Panc1 (cell line): ENCODE measurements at places on chromosomes 7 and 10.
A peak's percentile ranks its signal among the peaks of the same experiment; 100 is the strongest.

GRCh38 chr7:155878250-155878649 is 66.0 kb upstream of the SHH start:
- DNase-seq, result no peak

DNA sequence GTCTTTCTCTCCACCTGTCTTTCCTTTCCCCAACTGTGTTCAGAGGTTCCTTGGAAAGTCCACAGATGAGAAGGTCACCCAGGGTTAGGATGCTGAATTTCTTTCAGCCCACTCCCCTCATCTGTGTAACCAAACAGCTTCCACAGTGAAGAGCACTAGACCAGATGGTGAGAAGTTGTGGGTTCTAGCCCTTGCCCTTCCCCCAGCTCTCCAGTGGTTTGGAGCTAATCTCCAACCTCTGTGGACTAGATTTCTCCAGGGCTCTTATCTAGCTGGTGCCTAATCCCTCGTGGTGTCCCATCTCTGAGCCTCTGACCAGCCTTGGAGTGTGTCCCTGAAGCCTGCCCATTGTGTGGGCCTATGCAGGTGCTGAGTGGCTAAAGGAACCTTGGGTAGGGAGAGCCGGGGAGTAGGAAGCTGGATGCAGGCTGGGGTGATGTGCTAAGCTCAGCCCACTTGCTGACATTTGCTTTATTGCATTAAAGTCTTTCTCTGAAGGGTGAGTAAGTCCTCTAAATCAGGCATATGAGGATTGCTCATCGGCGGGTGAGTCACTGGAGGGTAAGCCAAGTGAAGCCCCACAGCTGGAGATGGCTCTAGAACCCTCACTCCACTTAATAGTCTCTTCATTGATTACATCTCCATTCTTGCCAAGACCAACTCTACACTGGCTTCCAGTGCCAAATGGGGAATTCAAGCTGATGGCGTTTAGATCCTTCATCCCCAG is 14.9 kb downstream of the DUSP5 start:
- no peak for DNase-seq

GRCh38 chr10:4073912-4074311 is 288.9 kb upstream of the KLF6 start:
- DNase-seq, result no peak

DNA sequence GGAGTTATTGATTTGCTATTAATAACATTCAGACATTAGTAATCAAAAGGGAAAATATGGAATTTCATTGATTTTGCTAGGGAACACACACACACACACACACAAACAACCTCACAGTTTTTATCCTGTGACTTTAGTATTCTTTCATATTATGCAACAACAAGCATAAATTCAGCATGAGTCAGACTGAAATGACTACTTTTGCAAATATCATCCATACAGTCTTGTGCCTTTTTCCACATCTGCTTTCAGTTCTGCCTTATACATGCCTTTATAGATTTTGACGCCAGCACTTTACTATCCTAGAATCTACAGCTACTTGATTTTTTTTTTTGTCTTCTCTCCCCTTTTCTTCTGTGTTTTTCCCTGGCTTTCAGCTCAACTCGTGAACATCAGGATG is 975.8 kb upstream of the LRRTM3 start:
- DNase-seq, result peak; percentile 15

DNA sequence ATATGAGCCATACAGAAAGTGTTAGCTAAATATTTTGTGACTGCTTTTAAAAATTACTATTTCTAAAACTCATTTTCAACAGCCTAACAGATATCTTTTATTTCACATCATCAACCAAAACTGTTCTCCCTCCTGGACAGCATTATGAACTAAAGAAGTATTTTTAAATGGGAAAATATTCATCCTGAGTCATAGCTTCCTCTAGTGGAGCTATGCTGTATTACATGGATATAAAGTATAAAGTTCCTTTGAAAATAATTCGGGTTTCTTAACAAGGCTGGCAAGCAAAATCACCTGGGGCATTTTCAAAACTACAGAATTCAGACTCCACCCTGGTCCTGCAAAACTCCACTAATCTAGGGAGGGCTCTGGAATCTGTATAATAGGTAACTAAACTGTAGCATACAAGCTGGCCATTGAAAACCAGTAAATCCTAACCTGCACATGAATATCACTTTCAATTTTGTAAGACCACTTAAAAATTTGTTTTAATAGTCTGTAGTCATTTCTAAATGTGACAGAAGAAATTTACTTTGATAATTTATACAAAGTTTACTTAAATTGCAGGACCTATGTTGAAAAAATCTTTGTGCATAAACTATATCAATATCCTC is 53.5 kb downstream of the SCIN start:
- DNase-seq, result no peak

DNA sequence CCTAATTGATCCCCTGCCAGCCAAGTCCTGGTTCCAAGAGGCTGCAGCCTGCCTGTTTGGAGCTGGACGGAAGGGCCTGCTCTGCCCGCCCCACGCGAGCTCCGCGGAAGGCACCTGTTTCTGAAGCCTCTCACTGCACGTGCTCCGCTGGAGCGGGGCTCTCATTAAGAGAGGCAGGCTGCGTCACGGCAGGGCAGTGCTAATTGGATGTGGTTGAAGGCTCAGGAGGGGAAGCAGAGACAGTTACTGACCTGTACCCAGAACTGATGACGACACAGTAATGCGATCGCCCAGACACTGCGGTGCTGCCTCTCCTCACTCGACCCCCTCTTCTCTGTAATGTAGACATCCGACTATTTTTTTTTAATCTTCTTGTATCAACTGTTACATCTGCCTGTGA is 411.1 kb upstream of the MGMT start:
- DNase-seq, result no peak

GRCh38 chr10:52387744-52388143 is 73.7 kb downstream of the DKK1 start:
- no peak for DNase-seq

GRCh38 chr7:29599026-29599425 is 35.4 kb downstream of the PRR15 start:
- DNase-seq, result no peak

GRCh38 chr10:96357038-96357620 is 1.7 kb downstream of the OPALIN start:
- no peak for DNase-seq

- no peak for DNase-seq
These were observed 529.5 kb upstream of the FZD8 start for GRCh38 chr10:36171556-36171952.

DNA sequence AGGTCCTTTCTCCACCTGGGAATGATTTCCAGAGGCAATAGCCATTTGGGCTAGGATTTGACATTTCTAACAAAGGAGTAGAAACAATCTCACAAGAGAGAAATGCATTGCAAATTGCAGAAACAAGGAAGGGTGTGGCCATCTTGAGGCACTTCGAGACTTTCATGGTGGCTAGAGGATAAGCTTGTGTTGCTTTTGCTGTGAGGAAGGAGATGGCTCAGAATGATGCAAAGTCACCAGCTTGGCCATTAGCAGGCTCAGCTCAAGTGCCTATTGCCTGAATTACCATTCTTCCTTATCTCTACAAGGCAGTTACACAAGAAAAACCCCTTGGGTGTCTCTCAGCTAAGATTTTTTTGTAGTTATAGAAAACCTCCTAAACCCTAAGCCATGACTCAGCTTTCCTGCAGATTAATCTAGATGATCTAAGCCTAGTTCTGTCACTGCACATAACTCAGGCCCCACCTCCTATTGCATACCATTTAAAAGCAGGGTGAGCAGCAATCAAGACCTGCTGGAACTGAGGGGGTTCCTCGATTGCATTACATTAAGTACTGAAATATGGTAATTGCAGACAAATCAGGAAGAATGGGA is 683.1 kb downstream of the NRG3 start:
- DNase-seq, result no peak

- DNase-seq, result no peak
These were observed 121.2 kb downstream of the FAM107B start for GRCh38 chr10:14653271-14654161.

DNA sequence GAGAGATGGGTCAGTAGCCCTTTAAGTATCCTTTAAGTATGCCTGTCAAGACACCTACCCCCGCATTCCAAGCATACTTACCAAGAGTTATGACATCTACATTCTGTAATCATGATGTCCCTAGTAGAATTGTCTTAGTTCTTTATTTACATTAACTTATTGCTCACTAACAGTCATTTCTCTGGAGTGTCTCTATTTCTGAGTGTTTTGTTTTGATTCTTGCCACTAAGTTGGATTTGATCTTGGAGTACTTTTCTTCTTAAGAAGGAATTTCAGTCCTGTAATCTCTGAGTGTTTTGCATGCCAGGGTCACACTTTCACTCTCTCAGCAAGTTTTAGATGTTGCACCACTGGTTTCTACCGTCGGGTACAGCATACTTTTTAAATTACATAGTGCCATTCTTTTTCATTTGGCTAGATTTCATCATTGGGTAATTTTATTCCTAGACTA is 1053.9 kb downstream of the KCNMA1 start:
- peak; percentile 12 for DNase-seq

DNA sequence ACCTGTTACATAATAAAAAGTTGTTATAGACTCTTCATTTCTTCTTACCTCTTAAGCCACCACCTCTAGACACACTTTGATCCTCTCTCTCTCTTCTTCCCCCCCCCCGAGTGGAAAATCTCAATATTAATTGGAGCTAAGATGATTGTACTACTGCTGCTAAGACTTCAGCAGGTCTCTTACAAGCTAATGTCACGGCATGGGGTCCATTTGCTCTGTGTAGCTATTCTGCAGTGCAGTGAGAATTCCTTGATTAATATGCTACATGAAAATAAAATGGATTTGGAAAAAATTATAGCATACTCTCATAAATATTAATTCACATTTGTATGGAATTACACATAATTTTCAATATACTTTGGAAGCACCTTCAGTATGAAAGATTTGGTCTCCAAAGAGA is 297.2 kb downstream of the AUTS2 start:
- DNase-seq, result no peak

- DNase-seq, result no peak
These were observed 125.3 kb upstream of the SGCE start for GRCh38 chr7:94781236-94781635.

- no peak for DNase-seq
These were observed 103.7 kb downstream of the CXCL12 start for GRCh38 chr10:44281089-44281613.

GRCh38 chr10:126586128-126586527 is 84.4 kb downstream of the C10orf90 start:
- no peak for DNase-seq

DNA sequence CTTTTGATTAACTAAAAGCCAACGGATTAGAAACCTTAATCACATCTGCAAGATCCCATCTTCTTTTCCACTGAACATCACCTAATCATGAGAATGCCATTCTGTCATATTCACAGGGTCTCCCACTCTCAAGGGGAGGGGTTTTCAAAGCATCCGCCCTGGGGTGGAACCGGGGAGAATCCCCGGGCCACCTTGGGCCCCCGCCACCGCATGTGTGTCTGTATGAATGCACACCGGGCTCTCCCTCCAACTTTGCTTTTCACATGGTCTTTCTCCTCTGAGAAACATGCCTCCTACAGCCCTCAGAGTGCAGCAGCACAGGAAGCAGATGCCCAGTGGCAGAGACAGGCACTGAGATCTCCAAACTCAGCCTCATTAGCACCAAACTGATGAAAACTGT is 233.2 kb upstream of the PPP2R2D start:
- DNase-seq, result no peak

DNA sequence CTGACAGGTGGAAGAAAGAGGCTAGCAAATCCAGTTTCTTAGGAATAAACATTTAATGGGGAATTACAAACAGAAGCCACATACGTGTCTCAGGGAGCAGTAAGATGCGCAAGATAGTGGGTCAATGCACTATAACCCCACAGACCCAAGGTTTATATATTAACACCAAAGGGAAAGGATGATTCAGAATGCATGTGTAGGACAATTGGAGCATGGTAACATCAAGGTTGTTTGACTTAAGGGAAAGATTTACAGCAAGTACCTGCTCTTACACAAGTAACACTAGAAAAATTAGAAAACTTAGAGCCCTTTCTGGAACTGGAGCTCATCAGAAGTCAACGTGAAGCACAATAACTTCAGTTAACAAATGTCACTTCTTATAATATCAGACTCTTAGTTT is 161.1 kb upstream of the ZWINT start:
- DNase-seq, result no peak

GRCh38 chr10:12098966-12099365 is 30.2 kb downstream of the DHTKD1 start:
- DNase-seq, result no peak

GRCh38 chr7:108227366-108227765 is 97.2 kb upstream of the LAMB4 start:
- DNase-seq, result no peak

- no peak for DNase-seq
These were observed 28.0 kb downstream of the VIM start for GRCh38 chr10:17256051-17256450.

DNA sequence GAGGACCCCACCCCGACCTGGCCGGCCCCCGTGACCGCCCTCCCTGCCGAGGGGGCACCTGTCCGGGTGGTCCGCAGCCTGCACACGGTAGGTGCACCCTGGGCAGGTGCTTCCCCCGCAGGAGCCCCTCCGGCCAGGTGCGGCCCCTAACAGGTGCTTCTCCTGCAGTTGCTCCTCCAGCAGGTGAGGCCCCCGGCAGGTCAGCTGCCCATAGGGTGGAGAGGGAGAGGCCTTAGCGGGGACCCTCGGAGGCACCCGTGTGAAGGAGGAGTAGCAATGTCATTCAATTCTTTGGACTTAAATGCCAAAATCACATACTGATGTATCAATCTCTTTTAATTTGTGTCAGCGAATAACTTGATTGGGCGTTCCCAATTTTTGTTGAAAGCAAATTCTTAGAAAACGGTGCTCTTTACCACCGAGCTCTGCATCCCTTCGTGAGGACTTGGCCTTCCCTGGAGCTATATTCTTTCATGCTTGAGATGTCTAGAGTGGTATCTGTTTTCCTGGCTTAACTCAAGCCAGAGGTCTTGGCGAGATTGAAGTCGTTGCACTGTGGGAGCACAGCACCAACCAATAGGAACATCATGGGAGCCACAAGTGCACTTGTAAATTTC is 738 bp upstream of the NCAPG2 start:
- no peak for DNase-seq
